Bronchial epithelial cell (primary cell): ENCODE measurements at places on chromosomes 16 and 17. TPM values are rescaled to one million over a fixed set of nuclear protein-coding genes. Genes with fewer than 3 reads are reported as not detected.

KRTAP4-4 gene
- total RNA-seq, result not detected in 2 replicates

- DNase-seq, result peak; percentile 20
Measured at GRCh38 chr17:66123163-66123562, 68.8 kb downstream of the CEP112 start.

DNA sequence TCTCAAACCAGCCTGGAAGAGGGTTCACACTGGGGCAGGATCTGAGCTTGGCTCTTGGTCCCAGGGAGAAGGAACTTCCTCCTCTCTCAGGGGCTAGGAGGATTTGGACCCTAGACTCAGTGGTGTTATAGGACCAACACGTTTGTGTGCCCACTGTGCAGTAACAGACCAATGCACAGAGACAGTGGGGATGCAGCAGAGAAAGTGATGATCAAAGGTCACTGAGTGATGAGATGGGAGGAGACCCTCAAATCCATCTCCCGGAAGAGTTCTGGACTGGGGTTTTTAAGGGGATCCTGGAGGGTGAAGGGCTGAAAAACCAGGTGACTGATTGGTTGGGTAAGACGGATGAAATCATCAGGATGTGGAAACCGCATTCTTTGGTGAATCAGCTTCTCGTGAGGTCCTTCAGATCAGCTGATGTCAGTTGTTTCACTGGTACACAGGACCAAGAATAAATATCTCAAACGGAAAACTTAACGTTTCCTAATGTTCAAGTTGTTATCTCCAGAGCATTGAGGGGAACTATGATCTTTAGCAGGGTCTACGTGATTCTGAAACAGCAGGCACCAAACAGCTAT lies 3.3 kb upstream of the VAC14 start:
- peak; percentile 96 for DNase-seq

GNG13 gene
- total RNA-seq, result not detected in 2 replicates

GRCh38 chr16:21277927-21278706 lies at the start of gene CRYM:
CRYM (minus strand) TSS chr16:21278290; CDS start chr16:21278251, 39 bp downstream.
- DNase-seq, result peak; percentile 15

GRCh38 chr17:13953841-13954240 lies 115.5 kb upstream of the COX10 start:
- DNase-seq, result no peak

DNA sequence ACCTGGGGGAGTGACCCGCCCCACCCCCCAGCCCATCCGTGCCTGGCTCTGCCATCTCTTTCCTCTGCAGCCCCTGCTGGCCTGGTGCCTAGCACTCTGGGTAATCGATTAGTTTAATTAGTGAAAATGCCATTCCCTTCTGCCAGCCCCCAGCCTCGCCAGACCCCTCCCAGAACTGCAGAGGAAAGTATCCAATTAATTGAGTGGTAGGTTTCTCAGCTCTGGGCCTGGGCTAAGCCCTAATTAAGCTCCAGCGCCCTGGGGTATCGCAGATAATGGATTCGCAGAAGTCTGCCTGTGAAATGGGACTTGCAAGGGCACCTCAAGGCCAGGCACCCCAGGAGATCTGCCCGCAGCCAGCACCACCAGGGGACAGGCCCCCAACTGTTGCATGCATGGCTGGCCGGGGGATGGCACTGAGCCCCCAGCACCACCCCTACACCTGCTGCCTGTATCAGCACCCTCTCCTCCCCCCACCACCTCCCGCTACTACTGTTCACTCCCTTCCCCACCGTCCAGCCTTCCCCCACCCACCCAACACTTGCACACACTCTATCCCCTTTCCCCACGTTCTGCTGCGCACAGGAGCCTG lies 19.7 kb upstream of the SPPL2C start:
- no peak for DNase-seq

DNA sequence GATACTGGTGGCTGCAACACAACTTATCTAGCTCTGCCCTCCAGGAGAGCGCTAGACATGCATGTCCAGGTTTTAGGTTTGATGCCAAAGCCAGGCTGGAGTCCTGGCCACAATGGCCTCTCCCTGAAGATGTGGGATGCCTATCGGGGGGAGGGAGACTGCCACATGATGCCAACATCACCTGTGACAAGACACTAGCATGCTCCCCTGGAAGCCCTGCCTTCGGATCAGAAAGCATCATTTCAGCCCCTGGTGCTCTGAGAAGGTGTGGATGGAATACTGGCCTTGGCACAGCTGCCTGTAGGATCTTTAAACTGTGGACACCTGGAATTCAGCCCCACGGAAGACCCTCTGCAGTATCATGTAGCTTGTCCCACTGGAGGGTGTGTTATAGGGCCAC lies 93.5 kb downstream of the SHISA6 start:
- no peak for DNase-seq

GRCh38 chr16:86923656-86924055 lies 345.3 kb downstream of the FOXL1 start:
- no peak for DNase-seq

DNA sequence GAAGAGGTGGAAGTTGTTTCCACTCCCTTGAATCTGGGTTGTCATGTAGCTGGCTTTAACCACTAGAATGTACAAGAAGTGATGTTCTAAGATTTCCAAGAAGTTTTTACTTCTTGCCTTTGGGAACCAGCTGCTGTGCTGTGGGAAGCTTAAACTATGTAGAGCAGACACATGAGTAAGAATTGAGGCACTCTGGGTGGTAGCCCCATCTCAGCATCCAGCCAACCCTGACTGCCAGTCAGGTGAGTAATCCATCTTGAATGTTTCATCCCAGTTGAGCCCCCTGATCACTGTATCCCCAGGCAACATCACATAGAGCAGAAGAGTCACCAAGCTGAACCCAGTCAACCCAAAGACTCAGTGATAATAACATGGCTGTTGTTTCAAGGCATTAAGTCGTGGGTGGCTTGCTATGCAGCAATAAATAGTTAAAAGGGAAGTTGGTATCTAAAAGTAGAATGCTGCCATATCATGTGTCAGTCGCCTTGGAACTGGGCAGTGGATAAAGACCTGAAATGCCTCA lies 62.8 kb upstream of the GPR139 start:
- DNase-seq, result no peak

- DNase-seq, result no peak
Measured at GRCh38 chr17:77503293-77503655, 362.5 kb downstream of the SEC14L1 start.

LYRM1 gene
- total RNA-seq, result 40.8 and 47.9 TPM in 2 replicates

- no peak for DNase-seq
Measured at GRCh38 chr17:45117334-45117733, 15.0 kb downstream of the PLCD3 start.

DNA sequence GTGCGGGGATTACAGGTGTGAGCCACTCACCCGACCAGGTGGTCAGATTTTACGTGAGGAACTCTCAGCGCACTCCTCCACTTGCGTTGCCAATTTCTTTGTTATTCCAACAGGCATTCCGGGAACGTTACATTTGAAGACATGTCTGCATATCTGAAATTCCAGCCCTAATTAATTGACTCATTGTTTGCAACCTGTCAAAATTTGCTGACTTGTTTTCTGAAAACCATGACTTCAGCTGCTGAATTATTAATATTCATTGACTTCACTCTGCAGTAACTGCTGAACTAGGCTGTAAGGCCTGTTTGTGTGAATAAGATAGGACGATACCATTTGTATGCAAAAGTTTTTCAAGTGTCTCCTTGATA lies 16.6 kb downstream of the G6PC1 start:
- peak; percentile 60 for DNase-seq

COG4 gene
- total RNA-seq, result 45.3 and 46.7 TPM in 2 replicates

PPM1D gene
- total RNA-seq, result 3.2 and 3.8 TPM in 2 replicates

SLC16A11 gene
- 0.38 TPM in 1 of 2 replicates, not detected in the other for total RNA-seq

- DNase-seq, result no peak
Measured at GRCh38 chr16:31251435-31251834, 8.3 kb upstream of the ITGAM start.

GRCh38 chr17:80168371-80168770 lies 1.5 kb upstream of the CARD14 start:
- no peak for DNase-seq

GRCh38 chr17:8041249-8041928 lies 2.5 kb downstream of the ALOX15B start:
- peak; percentile 83 for DNase-seq

GRCh38 chr17:33163533-33164168 lies 129.4 kb downstream of the ASIC2 start:
- no peak for DNase-seq

ZNF629 gene
- 4.2 and 5.0 TPM in 2 replicates for total RNA-seq

FOXN1 gene
- 0.38 TPM in 1 of 2 replicates, not detected in the other for total RNA-seq

HSF4 gene
- total RNA-seq, result 3.7 and 8.1 TPM in 2 replicates

- DNase-seq, result no peak
Measured at GRCh38 chr17:61683466-61683865, 92.4 kb upstream of the NACA2 start.

SMIM36 gene
- not detected in 2 replicates for total RNA-seq

CES5A gene
- not detected in 2 replicates for total RNA-seq

DNA sequence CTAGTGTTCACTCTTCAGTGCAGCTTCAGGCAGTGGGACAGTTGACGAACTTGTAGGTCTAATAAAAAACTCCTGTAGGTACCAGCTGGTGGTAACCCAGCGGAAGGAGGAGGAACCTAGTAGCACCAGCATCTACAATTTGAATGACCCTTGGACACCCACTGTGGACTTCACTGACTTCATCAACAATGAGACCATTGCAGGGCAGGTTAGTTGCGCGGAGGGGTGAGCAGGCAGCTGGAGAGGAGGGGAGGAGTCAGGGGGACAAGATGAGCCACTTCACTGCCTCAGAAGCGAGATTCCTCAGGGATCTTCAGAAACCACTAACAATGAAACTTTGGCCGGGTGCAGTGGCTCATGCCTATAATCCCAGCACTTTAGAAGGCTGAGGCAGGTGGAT lies 22.3 kb downstream of the AOC3 start:
- no peak for DNase-seq

CHRNE gene
- 0.13 and 0.79 TPM in 2 replicates for total RNA-seq

MYH2 gene
- not detected in 2 replicates for total RNA-seq

- DNase-seq, result no peak
Measured at GRCh38 chr17:27319541-27320221, 25.8 kb downstream of the WSB1 start.

CACNG5 gene
- not detected in 2 replicates for total RNA-seq

GRCh38 chr17:67995570-67996263 lies 552 bp downstream of the C17orf58 start:
- no peak for DNase-seq

DNA sequence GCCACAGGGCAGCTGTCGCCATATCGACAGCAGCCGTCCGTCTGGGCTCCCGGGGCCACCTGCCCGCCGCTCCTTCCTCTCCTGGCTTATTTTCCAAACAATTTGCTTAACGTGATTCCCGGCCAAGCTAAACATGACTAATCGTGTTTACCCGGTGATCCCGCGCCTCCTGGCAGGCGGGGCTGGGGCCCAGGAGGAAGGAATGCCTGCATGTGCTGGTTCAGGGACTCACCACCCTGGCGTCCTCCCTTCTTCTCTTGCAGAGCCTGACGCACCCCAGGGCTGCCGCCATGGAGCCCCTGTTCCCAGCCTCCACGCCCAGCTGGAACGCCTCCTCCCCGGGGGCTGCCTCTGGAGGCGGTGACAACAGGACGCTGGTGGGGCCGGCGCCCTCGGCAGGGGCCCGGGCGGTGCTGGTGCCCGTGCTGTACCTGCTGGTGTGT lies 6.1 kb downstream of the SSTR5 start:
- DNase-seq, result peak; percentile 56

DNA sequence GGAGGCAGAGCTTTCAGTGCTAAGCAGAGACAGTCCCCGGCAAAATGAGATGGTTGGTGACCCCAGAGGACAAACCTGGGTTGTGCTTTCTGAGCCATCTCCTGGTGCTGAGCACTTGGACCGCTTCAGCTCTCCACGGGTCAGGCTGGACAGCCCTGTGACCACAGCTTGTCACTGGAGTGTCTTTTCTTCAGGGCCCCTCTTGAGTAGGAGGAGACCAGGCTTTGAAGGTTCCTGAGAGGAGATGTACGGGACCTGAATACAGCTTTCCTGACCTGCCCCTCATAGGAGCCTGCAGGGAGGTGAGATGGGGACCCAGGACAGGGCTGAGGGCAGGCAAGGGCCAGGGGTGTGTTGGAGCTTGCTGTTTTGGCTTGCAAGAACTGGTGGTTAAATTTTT lies 17.8 kb upstream of the ADGRG1 start:
- no peak for DNase-seq

ACBD4 gene
- total RNA-seq, result 6.1 and 8.7 TPM in 2 replicates

TOP2A gene
- 0.79 and 2.0 TPM in 2 replicates for total RNA-seq

RNF157 gene
- not detected in 2 replicates for total RNA-seq

DNA sequence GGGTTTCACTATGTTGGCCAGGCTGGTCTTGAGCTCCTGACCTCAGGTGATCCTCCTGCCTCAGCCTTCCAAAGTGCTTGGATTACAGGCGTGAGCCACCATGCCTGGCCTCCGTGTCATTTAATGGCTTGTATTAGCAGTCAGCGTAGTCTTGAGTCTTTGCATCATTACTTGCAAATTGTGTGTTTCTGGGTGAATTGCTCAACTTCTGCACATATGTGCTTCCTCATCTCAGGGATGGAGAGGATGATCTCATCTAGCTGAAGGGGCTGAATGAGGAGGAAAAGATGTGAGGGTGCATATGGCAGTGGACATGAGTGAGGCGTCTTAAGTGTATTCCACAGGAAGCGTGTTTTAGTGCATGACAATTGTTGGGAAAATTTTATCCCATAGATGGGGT lies 155.8 kb downstream of the SNX29 start:
- DNase-seq, result peak; percentile 25

- DNase-seq, result no peak
Measured at GRCh38 chr17:68790492-68790891, 164.7 kb downstream of the ABCA8 start.

DNA sequence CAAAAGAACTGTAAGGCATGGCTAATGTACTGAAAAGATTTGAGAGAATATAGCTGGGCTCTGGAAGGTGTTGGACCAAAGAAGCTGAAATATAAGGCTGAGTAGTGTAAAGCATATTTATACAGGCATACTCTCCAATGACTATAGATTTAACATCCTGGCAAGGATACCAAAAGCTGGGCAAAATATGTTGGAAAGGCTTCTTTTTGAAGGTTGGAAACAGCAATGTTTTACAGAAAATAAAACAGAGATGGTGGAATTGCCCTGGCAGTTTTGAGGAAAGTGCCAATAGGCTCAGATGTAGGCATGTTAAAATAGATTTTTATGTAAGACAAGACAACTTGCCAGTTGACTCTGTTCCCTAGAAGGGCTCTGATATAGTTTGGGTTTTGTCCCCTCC lies 184.1 kb upstream of the SHISA6 start:
- DNase-seq, result no peak

DNA sequence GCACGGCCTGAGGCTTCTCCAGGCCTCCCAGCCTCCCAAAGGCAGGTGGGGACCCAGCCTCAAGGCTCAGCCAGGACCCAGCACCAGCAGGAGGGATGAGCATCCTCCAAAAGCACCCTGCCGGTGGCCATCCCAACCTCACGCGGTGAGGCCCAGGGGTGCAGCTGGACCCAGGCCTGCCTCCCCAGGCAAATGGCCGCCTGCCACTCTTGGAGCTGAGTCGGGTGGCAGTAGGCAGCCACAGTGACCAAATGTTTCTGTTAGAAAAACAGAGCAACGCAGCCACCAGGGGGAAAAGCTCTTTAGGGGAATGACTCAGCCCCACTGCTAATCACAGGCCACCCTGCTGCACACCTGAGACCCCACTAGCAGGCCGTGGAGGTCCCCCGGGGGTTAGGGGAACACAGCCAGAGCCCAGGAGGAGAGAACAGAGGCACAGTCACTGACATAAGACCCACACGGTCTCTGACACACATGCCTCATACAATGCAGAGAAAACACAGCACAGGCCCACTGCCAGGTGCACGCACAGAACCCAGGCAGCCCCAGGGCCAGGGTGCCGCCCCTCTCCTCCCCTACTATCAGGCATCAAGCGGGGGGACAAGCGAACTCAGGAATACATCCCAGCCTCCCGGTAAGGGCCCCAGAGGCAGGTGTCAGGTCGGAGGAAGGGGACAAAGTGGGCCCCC lies 12.4 kb downstream of the BCAR1 start:
- no peak for DNase-seq
